GM12865 (cell line): ENCODE measurements at places on chromosomes 2 and 18.
A peak's percentile ranks its signal among the peaks of the same experiment; 100 is the strongest.

GRCh38 chr2:287911-288757, at the start of gene ALKAL2:
ALKAL2 (minus strand) TSS chr2:288091; CDS start chr2:287835, 256 bp downstream.
- no peak for DNase-seq

DNA sequence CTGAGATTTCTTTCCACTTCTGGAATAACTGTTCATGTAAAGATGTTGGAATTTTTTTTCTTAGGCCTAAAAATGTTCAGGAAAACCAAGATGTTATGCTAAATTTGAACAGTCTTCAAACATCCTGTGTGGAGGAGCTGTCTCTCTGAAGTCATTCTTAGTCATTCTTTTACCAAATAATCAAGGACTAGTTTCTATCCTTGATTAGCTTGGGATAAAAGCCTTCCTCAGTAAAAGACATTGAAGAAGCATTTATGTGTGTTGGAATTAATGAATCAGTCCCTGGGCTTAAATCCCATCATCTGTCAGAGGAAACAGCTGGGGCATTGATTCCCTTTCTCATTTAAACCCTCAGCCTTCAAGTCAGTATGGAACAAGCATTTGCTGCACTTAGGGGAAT, 300.1 kb upstream of the NXPH2 start:
- no peak for DNase-seq

DNA sequence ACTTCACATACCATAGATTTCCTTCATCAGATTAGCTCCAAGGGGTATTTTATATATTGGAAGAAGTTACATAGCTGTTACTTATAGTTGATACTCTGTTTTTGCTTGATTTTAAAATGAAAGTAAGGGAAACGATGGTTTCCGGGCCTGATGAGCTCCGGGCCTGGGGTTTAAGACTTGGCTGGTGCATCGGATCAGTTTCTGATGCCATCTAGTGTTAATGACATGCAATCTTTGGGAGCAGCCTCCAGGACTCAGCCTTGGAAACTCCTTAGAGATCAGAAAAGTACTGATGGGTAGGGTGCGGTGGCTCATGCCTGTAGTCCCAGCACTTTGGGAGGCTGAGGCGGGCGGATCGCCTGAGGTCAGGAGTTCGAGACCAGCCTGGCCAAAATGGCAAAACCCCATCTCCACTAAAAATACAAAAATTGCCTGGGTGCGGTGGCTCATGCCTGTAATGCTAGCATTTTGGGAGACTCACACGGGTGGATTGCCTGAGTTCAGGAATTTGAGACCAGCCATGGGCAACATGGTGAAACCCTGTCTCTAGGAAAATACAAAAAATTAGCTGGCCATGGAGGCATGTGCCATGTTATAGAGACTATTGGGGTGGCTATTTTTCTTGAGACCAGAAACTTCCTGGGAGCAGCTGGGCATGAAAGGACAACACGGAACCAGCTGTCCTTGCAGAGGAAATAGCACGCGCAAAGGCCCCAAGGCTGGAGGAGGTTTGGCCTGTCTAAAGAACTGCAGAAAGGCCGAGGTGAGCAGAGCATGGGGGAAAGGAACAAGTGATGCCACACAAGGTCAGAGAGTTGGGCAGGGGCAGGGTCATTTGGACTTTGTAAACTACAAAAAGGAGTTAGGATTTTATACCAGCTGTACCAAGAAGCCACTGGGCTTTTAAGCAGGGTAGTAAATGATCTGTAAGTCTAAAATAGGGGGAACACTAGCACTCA, 46.9 kb upstream of the CNOT11 start:
- peak; percentile 69 for DNase-seq

- no peak for DNase-seq
Observed at GRCh38 chr2:19685731-19686130, 216.1 kb downstream of the TTC32 start.

GRCh38 chr2:165584126-165584654, 114.7 kb downstream of the CSRNP3 start:
- DNase-seq = no peak

DNA sequence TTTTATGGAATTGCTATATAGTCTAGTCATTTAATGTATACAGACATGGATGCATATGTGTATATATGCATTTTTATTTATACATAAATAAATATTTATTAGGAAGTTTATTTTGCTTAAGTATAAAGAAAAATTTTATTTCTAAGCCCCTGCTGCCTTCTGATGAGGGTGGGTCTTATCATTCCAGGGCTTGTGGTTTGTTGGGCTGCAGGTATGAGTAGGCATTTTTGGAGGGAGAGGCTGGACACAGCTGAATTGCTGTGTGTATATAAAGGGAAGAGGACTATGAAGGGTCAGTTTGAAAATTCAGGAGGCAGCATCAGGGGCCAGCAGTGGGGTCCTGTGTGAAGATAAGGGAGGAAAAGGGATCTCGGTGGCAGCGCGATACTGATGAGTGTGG, 189.4 kb downstream of the TMEM182 start:
- no peak for DNase-seq

GRCh38 chr2:176103194-176103593, 3.6 kb downstream of the HOXD12 start:
- no peak for DNase-seq
